Activated CD8-positive, alpha-beta memory T cell treated with anti-CD3 and anti-CD28 coated beads for 24 hours (primary cell): ENCODE measurements at places on chromosomes 3 and 15.
A peak's percentile ranks its signal among the peaks of the same experiment; 100 is the strongest.

DNA sequence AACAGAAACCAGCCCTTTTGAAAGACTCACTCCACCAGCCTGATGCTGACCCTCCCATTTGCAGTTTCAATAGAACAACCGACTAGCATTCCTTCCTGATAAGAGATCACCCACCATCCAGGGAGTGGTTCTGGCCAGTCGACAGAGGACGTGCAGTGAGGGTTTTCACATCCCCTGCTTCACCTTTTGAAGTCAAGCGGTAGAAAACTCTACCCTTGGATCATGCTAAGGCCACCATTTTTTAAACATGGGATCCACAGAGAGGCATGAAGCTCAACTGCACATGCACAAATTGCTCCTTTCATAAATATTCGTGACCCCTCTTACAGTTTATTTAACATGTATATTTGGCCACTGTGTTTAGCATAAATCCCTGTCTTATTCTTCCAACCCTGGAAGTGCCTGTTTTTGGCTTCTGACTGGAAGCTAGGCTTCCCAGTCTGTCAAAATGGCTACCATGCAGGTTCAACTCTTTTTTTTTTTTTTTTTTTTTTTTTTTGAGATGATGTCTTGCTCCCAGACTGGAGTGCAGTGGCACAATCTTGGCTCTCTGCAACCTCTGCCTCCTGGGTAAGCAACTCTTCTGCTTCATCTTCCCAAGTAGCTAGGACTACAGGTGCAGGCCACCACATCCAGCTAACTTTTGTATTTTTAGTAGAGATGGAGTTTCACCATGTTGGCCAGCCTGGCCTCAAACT lies 1.0 kb upstream of the THUMPD3 start:
- no peak for DNase-seq

- DNase-seq = no peak
These were observed 58.7 kb downstream of the GATM start for GRCh38 chr15:45319472-45320214.

- no peak for DNase-seq
These were observed 14.4 kb upstream of the ALDH1L1 start for GRCh38 chr3:126194713-126195305.

GRCh38 chr3:60887574-60887973 lies 363.7 kb downstream of the FHIT start:
- no peak for DNase-seq

GRCh38 chr3:81765400-81765799 lies 4.0 kb upstream of the GBE1 start:
- no peak for DNase-seq

DNA sequence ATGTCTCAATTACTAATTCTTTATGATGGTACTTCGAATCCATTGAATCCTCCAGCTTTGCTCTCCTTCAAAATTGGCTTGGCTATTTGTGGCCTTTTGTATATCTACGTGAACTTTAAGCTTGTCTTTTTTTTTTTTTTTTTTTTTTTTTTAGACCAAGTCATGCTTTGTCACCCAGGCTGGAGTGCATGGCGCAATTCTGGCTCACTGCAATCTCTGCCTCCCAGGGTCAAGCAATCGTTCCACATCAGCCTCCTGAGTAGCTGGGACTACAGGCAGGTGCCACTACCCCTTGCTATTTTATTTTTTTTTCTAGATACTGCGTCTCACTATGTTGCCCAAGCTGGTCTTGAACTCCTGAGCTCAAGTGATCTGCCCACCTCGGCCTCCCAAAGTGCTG lies 7.7 kb upstream of the DIPK2A start:
- DNase-seq = no peak

GRCh38 chr15:77702211-77702957 lies 69.7 kb upstream of the LINGO1 start:
- DNase-seq = no peak

DNA sequence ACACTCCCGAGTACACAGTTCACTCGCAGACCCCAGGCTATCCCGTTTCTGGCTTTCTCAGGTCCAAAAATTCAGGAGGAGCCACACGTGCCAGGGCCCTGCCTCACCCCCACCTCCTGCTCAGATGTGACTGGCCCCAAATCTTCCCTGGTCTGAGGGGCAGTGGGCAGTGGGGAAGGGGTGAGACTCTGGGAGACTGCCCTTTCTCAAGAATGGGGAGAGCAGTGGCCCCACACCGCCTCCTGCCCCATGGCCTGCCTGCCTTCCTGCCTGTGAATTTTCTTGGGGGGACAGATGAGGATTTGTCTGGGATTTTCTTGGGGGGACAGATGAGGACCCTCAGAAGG lies 174.6 kb downstream of the MEGF11 start:
- no peak for DNase-seq

DNA sequence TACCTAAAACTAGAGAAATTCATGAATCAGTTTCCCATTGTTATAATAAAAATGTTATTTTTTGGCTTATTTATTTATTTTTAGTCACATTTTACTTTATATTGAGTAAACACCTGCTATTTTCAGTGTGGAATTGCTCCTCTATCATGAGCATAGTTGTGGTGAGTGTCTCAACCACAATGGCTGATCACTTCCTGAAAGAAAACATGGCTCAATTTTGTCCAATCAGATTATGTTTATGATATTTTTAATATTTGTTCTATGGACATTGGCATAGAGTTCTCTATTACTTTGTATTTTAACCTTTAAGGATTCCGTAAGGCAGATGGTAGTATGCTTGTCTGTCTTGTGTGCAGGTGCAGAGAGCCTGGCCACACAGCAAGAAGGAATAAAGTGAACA lies 16.2 kb upstream of the GRM7 start:
- no peak for DNase-seq

GRCh38 chr3:45387636-45388348 lies 584 bp upstream of the LARS2 start:
- DNase-seq = no peak

DNA sequence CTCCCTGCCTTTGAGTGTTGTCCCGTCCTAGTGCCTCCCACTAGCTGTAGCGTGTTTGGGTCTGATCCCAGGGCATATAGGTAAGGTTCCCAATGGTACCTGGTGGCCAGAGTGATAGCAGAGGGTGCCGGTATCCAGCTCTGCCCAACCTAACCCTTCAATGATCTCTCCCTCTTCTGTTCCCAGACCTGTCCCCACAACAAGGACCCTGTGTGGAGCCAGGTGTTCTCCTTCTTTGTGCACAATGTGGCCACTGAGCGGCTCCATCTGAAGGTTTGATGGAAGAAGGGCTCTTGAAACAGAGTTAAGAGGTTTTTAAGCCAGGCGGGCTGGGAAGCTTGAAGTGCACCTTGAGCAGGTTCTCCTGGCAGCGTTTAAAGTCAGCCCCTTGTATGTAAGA lies 35.5 kb downstream of the ESYT3 start:
- DNase-seq = no peak

- DNase-seq = no peak
These were observed 94.2 kb downstream of the MINAR1 start for GRCh38 chr15:79526376-79526775.

- DNase-seq = no peak
These were observed 5.2 kb downstream of the OCA2 start for GRCh38 chr15:28093752-28094535.

GRCh38 chr15:65953622-65954021 lies 84.3 kb downstream of the RAB11A start:
- no peak for DNase-seq

DNA sequence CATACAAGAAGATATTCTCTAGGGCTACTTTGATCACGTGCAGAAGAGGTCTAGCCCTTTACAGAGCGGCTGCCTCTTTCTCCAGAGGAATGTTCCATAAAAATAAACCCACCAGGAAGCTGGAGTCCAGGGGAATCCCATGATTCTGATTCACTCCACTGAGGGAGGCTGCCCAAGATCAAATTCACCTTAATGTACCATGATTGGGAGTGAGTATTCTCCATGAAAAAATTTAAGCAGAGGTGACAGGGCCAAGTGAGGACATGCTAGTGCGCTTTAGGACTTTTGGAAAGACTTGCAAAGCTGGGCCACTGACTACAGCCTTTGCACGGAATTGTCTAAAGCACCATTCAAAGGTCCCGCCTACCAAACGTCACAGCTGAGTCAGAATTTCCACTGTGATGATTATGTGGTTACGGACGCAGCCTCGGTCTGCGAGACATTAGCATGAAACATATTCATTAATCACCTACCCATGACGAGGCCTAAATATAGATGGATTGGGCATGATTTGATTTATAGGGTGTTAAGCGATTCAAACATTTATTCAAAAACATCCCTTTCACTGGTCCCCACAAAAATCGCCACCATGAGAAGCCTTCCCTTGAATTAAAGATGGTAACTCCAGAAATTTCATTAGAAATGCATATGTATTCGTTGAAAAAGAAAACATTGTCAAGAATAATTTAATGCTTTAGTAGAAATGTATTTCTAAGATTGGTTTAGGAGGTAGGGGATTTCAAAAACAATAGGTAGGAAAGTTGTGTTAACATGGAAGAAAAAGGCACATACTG lies 152.6 kb downstream of the GREM1 start:
- no peak for DNase-seq

GRCh38 chr3:186220365-186220764 lies 111.5 kb upstream of the ETV5 start:
- DNase-seq = no peak

DNA sequence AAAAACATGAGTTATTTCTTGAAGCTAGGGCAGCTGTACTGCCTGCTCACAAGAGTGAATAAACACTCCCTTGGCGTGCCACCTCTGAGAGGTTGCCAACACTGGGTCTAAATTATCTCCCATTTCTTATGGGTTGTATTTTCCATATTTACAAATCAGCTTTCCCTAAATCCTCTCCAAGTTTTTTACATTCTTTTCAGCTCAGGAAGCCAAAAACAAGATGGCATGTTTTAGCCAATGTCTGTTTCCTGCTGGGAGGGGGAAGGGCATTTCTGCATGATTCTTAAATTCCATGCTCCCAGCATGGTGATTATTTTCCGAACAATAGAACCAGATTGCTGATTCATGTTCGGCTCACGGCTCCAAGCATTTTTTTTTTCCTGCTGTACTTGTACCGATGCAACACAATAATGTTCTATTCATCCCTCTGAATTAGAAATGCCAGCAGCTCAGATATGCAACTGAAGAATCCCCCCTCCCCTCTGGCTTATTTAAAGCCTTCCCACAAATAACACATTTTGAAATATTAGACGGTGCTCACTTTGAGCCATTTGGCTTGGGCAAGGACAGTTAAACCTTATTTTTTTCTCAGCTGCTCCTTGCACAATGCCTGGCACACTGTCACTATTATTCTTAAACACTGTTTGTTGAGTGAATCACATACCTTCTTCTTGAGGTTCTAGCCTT lies 252.5 kb downstream of the THRB start:
- DNase-seq = no peak

- DNase-seq = no peak
These were observed 62.8 kb upstream of the HERC1 start for GRCh38 chr15:63896336-63897115.

DNA sequence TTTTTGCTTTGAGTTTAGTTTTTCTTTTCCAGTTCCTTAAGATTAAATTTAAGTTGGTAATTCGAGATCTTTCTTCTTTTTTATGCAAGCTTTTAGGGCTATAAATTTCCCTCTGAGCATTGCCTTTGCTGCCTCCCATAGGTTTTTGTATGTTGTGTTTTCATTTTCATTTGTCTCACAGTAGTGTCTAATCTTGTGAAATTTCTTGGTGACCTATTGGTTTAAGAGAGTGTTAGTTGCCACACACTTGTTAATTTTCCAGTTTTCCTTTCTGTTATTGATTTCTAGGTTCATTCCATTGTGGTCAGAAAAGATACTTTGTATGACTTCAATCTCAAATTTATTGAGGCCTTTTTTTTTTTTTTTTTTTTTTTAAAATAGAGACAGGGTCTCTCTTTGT lies 18.3 kb upstream of the IL20RB start:
- no peak for DNase-seq

DNA sequence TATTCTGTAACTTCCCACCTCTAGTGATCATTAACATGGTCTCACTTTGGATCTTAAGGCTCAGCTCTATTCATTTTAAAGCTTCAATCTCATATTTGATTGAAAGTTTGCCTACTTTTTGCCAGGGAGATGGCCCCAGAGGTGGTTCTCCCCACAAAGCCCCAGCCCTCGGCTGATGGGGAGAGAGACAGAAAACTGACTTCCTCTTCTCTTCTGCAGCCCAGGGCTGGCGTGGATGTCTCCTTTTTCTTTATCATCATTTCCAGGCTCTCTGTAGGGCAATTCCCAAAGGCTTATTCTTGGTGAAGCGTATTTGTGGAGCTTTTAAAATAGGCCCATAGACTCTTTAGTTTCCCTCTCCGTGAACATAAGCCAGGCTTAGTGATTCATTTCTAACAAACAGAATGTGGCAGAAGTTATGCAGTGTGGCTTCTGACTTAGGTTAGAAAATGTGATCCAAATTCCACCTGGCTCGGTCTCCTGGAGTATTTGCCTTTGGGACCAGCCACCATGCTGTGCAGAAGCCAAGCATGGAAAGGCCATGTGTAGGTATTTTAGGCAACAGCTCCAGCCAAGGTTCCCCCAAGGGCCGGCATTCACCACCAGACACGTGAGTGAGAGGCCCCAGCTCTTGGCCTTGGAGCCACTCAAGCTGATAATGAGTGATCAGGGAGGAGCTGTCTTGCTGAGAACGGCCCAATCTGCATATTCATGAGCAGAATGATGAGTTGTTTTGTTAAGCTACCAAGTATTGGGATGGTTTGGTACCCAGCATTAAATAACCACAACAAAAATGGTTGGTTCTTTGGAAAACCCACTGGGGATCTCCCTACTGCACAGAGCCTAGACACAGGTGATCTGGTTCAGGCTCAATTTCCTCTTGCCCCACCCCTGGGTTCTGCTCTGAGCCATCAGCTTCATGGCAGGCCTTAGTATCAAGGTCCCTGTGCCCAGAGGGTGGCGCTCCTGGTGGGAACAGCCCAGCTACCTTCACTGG lies 353.2 kb upstream of the PROK2 start:
- peak; percentile 62 for DNase-seq

DNA sequence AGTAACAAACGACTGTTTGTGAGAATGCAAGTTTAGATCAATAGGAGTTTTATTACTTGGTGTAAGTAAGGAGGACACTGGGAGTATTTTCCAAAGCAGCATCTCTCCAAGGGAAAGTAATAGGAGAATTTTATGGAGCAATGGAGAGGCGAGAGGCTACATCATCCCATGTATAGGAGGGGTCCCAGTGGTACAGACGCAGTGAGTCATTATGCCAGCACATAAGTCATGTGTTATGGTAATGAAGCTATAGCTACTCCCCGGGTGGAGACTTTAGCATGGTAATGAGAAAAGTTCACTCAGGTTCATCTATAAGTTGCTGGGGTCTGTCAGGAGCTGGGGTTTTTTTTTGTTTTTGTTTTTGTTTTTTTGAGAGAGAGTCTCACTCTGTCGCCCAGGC lies 29.5 kb upstream of the ZNF445 start:
- no peak for DNase-seq
